Stimulated activated CD8-positive, alpha-beta memory T cell treated with anti-CD3 and anti-CD28 coated beads, Interleukin-15, amount 100 ng/mL, for 48 hours (primary cell): ENCODE measurements at places on chromosomes 12 and 14.

DNA sequence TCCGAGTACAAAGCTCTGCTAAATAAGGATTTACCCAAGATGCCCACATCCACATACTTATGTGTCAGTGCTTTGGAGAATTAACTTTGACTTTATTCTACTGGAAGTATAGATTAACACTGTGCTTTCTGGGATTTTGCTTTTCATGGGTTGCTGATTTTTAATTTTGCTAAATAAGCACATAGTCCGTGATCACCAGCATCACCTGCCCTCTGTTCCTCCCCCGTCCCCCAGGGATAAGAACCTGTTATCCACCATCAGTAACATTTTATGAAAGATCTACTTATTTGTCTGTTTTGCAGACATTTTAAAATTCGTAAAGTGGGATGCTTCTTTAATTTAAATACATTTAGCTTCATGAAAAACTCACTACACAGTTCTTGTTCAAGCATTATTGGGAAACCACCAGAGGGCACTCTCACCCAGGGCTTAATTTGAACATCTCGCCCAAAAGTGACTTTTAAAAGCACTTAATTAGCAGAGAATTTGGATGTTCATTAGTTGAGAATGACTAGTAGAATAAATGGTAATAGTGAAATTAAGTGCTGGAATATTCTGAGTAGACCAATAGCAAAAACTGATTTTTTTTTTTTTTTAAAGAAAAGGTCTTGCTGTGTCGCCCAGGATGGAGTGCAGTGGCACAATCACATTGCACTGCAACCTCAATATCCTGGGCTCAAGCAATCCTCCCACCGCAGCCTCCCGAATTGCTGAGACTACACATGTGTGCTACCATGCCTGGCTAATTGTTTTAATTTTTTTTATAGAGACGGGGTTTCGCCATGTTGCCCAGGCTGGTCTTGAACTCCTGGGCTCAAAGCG is 35.7 kb downstream of the MRPL42 start:
- no peak for DNase-seq

- DNase-seq: no peak
These were observed 7.4 kb downstream of the CDKN1B start for GRCh38 chr12:12724421-12725085.

DNA sequence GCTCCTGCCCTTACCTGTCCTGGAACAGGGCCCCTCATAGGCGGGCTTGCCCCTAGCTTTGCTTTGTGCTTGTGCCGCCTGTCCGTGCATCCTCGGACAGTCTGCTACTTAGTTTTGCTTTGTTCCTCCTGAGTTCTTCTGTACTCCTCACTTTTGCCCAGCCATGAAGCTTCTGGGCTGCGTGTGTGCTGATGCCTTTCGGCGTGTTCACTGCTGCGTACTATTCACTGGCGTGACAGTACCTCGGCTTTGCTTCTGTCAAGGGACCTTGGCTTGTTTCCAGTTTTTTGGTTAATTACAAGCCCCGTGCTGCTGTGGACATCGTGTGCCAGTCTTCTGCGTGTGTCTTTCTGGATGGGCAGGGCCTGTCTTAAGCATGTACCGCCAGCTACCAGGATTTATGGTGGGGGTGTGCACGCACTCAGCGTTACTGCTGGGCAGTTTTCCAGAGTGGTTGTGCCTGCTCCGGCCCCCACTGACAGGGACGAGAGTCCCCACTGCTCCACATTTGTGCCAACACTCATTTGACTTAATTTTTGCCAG is 2.5 kb downstream of the PACS2 start:
- no peak for DNase-seq

- no peak for DNase-seq
These were observed 102.0 kb downstream of the FSCB start for GRCh38 chr14:44405011-44405486.

- DNase-seq: no peak
These were observed 51.9 kb upstream of the DBX2 start for GRCh38 chr12:45102818-45103217.

DNA sequence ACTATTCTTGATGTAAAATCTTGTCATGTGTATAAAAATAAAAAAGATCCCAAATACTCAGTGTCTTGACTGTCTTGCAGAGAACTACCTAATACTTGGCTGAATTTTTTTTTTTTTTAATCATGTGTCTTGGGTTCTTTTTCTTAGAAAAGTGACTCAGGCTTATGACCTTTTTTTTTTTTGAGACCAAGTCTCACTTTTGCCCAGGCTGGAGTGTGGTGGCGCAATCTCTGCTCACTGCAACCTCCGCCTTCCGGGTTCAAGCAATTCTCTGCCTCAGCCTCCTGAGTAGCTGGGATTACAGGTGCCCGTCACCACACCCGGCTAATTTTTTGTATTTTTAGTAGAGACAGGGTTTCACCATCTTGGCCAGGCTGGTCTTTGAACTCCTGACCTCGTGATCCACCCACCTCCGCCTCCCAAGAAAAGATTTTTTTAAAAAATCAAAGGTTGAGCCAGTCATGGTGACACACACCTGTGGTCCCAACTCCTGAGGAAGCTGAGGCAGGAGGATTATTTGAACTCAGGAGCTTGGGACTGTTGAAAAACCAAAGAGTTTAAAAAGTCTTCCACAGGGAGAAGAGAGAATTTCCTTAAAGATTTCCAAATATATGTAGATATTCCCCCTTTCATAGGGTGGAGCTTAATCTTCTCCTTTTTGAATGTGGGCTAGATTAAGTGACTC is 17.7 kb upstream of the TDG start:
- no peak for DNase-seq

DNA sequence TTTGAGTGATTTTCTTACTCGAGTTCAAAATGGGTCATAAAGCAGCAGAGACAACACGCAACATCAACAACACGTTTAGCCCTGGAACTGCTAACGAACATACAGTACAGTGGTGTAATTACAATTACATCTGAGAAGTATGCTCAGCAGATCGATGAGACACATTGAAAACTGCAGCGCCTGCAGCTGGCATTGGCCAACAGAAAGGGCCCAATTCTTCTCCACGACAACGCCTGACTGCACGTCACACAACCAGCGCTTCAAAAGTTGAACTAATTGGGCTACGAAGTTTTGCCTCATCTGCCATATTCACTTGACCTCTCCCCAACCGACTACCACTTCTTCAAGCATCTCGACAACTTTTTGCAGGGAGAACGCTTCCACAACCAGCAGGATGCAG is 145.6 kb downstream of the SCARB1 start:
- DNase-seq: no peak

- no peak for DNase-seq
These were observed 204.7 kb upstream of the PELI2 start for GRCh38 chr14:55913324-55914025.

DNA sequence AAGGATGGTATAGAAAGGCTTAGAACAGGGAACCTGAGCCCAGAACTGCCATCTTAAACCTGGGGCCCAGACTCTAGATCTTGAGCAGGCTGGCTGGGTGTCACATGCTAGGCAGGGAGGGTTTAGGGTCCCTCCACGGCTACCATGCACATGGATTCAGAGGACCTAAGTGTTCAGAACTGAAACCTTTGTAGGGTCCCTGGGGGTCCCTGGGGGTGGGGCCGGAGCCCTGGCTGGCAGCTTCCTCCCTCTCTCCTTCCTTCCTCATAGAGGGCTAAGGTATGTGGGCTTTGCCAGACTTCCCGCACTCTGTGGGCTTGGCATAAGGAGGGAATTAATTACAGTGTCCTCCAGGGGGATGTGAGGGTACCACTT is 4.6 kb upstream of the ZNF385A start:
- DNase-seq: no peak

- no peak for DNase-seq
These were observed 87.2 kb downstream of the SCN8A start for GRCh38 chr12:51678086-51678724.

GRCh38 chr12:57614948-57615500 is 3.8 kb downstream of the ARHGEF25 start:
- DNase-seq: no peak

- DNase-seq: no peak
These were observed 144.8 kb upstream of the PTPRQ start for GRCh38 chr12:80299219-80299618.

GRCh38 chr12:116309343-116309742 is 31.9 kb upstream of the MED13L start:
- DNase-seq: no peak

DNA sequence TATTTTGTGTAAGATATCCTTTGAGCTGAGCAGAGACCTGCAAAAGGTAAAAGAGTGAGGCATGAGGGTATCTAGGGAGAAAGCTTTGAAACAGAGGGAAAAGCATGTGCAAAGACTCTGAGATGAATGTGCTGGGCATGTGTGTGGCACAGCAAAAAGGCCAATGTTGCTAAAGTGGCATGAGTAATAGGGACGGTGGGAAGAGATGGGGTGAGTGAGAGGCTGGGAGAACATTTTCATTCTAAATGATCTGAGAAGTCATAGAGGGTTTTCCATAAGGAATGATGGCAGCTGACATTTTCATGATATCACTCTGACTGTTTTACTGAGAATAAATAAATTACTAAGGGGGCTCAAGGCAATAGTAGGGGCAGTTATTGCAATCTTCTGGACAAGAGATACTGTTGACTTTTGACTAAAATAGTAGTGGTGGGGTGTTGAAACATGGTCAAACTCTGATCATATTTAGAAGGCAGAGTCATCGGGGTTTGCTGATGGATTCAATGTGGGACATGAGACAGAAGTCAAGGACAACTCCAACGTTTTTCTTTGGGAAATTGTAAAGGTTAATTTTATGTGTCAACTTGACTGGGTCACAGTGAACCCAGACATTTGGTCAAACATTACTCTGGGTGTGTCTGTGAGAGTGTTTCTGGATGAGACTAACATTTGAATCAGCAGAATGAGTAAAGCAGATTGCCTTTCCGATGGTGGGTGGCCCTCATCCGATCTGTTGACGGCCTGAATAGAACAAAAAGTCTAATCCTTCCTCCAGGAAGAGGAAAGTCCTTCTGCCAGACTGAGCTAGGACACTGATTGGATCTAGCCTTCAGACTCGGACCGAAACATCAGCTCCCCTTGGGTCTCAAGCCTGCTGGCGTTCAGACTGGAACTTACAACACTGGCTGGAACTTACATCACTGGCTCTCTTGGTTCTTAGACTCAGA is 193.9 kb upstream of the PLXNC1 start:
- no peak for DNase-seq

GRCh38 chr14:50452296-50452695 is 55.6 kb upstream of the CDKL1 start:
- no peak for DNase-seq

DNA sequence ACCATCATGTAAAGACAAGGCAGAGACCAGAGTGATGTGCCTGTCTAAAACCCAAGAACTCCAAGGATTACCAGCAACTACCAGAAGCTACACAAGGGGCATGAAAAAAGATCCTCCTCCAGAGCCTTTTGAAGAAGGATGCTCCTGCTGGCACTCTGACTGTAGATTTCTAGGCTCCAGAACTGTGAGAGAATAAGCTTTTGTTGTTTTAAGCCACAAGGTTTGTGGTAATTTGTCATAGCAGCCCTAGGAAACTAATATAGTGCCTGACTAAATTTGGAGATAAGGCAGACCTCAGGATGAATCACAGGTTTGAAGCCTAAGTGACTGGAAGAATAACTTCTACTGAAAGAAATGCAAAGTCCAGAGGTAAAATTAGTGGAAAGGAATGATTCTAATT is 132.9 kb downstream of the CEP83 start:
- no peak for DNase-seq

GRCh38 chr12:2970744-2971143 is 11.5 kb downstream of the TEAD4 start:
- no peak for DNase-seq

DNA sequence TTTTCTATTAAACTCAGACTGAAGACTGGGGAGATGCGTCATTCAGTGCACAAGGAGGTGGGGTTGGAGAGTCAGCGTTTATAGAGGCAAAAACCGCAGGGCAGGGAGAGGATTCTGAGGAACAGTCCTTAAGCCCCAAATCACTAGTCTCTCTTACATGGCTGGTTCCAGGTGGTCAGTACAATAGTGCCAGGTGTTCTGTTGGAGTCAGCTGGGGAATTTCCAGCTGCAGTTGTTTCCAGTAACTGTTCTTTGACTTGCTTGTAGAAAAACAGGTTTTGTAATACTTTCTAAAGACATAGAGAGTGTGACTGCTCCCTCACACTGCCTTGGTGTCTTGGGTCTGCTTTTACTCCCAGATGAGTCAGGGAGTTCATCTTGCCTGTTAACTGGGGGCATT is 192.2 kb downstream of the TMTC3 start:
- DNase-seq: no peak

DNA sequence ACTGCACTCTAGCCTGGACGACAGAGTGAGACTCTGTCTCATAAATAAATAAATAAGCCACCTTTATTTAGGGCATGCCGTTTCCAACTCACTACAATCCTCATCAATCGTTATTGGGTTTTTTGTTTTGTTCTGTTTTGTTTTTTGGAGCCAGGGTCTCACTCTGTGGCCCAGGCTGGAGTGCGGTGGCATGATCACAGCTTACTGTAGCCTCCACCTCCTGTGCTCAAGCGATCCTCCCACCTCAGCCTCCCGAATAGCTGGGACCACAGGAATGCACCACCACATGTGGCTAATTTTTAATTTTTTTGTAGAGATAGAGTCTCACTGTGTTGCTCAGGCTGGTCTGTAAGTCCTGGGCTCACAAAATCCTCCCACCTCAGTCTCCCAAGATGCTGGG is 3.6 kb upstream of the ANAPC5 start:
- DNase-seq: no peak
